RWPE1 (cell line): ENCODE measurements at places on chromosomes 1 and 21.
A peak's percentile ranks its signal among the peaks of the same experiment; 100 is the strongest.

GRCh38 chr21:45769294-45769693 is 125.8 kb downstream of the PCBP3 start:
- DNase-seq, result no peak

GRCh38 chr21:34796518-34797200 is 127.9 kb downstream of the CLIC6 start:
- DNase-seq, result no peak

GRCh38 chr21:32162727-32163320 is 116.0 kb downstream of the MIS18A start:
- DNase-seq, result no peak

DNA sequence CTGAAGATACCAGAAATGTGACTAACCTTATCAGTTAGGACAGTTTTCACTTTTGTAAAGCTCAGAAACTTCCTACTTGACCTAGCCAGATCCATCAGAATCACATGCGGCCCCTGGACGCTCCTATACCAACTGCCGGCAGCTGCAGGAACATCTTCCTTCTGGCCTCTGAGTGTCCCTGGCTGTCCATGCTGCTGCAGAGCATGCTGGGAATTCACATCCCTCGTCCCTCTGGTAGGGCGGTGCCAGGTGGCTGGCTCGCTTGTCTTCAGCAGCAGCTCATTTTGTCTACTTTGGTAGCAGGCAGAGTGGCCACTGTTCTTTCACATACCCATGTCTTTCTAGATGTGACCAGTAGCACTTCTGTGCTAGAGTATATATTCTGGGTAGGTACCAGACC is 34.4 kb downstream of the HHAT start:
- DNase-seq, result no peak

- no peak for DNase-seq
These were observed 25.1 kb upstream of the TP53BP2 start for GRCh38 chr1:223870617-223871574.

DNA sequence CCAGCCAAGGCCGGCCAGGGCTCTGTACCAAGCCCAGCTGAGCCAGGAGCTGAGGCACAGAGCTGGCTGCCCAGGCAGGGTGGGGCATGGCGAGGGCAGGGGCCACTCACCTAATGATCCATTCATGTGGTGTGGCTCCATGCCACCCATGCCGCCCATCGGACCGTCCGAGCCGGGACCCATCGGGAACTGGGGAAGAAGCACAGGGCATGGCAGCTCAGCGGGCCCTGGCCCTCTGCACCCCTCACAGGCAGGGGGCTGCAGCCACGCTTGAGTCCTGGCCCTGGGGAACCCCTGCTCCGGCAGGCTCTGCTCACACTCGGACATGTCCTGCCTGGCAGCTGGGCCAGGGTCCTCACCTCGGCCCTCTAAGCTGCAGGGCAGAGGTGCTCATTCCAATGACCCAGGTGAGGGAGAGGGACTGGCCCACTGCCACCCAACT is 28.7 kb downstream of the MRPL37 start:
- no peak for DNase-seq

GRCh38 chr1:83762416-83762815 is 236.5 kb downstream of the TTLL7 start:
- DNase-seq, result no peak

DNA sequence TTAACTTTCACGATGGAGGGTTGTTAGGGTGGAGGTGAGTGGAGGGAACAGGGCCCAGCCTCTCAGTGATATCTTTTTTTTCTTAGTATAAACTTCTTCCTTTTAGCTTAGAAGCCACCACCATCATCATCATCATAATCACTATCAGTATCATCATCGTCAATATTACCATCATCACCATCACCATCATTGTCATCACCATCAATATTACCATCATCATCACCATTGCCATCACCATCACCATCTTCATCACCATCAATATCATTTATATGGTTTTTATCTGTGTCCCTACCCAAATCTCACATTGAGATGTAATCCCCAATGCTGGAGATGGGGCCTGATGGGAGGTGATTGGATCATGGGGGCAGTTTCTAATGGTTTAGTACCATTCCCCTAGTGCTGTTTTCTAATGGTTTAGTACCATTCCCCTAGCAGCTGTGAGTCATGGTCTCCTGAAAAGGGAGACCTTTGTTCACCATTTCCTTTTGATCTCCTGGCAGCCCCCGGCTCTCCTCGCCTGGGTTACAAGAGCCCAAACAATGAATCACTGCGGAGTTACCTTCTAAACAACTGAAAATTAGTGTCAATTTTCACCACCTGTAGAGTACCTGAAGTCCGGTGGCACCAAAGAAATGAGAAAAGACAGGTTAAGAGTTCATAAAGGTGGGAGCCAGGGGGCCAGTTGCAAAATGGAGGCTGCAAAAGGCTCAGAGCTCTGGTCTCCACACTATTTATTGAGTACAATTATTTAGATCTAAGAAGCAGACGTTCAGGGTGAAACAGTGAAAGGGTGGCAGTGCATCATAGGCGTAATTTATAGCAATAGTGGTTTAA is 3.1 kb upstream of the PLA2G2E start:
- peak; percentile 38 for DNase-seq

DNA sequence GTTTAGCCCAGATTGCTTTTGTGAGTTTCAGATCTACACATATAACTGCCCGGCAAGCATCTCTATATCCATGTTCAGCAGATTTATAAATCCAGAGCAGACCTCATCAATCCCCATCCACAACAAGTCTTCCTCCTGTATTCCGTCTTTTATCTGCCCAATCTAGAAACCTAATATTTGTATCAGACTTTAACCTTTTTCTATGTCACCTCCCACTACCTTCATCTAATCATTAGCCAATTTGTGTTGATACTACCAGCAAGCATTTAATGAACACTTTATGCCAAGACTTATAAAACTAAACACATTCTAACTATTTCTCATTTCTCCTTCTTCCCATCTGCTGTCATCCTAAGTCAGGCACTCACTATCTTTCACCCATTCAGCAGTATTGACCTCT is 135.5 kb downstream of the PBX1 start:
- no peak for DNase-seq

- no peak for DNase-seq
These were observed 205.4 kb downstream of the SLC35F3 start for GRCh38 chr1:234109840-234110239.

DNA sequence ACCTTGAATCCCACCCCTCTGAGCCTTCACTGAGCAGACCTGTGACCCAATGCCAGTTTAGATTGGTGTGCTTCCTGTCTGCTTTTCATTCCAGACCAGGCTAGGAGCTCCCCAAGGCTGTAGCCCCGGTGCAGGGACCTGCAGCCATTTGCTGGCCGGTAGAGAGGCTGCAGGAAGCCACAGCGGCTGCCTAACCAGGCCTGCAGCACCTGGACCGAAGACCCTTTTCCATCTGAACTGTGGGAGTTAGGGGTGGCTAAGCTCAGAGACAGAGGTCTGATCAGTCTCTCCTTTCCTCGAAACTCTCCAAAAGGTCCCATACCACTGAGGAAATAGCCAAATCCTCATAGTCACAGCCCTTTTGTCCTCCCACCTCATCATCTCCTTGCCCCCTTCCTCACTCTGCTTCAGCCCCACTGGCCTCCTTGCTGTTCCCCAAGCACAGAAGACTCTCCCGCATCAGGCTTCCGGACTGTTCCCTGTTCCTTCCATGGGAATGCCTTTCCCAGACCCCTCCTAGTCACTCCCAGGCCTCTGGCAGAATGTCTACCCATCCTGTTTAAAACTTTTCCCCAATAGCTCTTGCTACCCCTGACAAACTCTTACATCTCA is 674 bp upstream of the TTC4 start:
- no peak for DNase-seq

DNA sequence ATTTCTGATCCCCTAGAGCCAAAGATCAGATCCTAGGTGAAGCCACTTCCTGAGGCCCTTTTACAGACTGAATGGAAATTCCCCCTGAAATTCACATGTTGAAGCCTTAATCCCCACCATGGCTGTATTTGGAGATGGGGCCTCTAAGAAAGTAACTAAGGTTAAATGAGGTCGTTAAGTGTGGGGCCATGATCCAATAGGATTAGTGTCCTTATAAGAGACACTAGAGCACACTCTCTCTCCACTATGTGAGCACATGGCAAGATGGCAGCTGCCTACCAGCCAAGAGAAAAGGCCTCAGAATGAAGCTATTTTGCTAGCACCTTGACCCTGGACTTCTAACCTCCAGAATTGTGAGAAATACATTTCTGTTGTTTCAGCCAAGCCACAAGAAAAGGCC is 13.9 kb downstream of the ABCB10 start:
- no peak for DNase-seq

DNA sequence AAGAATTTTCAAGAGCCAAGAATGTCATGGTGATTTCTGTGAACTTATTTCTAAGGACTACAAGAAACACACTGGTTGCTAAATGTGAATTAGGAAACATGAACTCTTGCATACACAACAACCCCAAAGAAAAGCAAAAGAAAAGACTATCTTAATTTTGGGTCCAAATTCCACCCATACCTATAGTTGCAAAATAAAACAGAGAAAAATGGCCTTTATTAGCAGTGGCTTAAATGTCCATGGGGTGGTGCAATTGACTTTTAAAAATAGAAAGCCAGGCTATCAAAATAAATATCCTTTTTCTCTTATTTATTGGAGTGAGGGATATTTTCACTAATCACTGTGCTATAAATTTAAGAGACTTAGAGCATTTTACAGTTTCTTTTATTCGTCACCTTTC is 80.9 kb upstream of the DPYD start:
- DNase-seq, result no peak

DNA sequence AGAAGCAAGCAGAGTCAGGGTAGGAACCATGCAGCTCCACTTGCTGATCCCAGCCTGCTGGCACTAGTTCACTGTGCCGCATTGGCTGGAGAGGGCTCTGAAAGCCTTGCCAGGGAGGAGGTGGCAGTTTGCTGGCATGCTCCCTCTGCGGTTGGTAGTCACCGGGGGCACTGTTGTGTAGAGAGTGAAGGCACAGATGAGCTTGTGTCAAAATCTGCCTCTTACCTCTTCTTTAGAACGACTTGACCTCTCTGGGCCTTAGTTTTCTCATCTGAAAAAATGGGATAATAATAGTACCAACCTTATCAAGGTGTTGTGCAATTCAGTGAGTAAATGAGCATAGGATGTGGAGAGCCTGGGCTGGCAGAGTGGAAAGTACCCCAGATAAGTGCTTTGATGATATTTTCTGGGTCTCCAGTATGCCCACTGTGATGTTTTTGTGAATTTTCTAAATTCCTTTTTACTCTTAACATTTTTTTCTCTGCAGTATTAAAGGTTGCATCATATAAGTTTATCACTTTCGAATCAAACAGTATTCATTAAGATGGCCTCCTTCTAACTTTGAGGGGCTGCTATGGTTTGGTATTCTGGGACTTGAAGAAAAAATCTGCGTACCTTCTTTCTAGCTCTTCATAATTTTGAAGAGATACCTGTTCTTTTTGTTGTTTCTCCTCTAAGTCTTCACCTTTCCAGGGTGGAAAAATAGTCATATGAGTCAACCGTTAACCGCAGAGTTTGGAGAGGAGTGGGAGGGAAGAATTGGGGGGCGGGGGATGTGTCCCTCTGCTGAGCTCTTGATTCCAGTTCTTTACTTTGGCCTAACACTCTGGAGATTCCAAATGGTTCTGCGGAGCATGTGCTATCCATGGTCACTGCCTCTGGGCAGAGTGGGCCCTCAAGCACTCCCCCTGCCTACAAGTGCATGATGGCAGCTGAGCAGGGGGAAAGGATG is 26.8 kb downstream of the SZRD1 start:
- DNase-seq, result no peak

DNA sequence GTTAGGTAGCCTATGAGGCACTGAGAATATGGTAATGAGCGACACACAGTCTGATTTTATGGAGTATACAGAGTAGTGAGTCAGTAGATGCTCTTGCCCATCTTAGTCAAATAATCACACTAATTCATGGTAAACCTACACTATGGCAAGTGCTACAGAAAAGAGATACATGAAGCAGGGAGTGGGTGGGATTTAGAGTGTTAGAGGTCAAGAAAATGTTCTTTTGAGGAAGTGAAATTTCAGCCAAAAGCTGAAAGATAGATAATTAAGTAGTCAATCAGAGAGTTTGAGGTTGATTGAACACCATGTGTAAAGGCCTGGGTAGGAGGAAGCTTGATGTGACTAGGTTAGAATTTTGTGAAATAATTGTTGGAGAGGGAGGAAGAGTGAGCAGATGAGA is 14.7 kb downstream of the MDM4 start:
- no peak for DNase-seq

DNA sequence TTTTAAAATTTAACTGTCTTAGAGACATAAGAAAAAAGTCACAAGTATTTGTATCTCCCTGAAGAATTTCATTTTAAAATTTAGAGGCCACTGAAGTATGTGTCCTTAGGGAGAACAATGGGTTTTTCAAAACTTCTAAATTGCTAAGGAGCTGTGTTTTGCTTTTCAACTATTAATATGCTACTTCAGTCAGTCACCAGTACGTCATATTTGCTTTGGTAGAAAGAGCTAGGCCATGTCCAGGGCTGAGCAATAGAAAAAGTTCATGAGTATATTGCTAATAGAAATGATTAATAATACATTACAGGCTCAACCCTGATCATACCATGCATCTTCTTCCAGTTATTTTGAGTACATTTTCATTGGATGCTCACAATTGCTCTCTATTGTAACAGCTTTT is 1.7 kb upstream of the SGIP1 start:
- DNase-seq, result no peak

- DNase-seq, result peak; percentile 90
These were observed at the start of gene PINK1 for GRCh38 chr1:20633190-20634064. Gene PINK1, plus strand, starts transcription at chr1:20633458. Its CDS starts 91 bp downstream, at chr1:20633549.
